ENCODE measurements at places on chromosomes 6 and 20. TPM values are rescaled to one million over a fixed set of nuclear protein-coding genes. Genes with fewer than 3 reads are reported as not detected.

GRCh38 chr6:78810146-78810545 lies 57.2 kb upstream of the IRAK1BP1 start:
- peak; percentile 46 for DNase-seq

- no peak for DNase-seq
These were observed 31.5 kb downstream of the ARHGAP18 start for GRCh38 chr6:129678463-129678862.

The BANF2 gene
- not detected for total RNA-seq

- DNase-seq: no peak
These were observed 76.5 kb downstream of the CDKAL1 start for GRCh38 chr6:20610636-20611370.

- no peak for DNase-seq
These were observed 64.3 kb downstream of the IRF4 start for GRCh38 chr6:455835-456234.

GRCh38 chr6:28747631-28748157 lies 176.1 kb downstream of the TRIM27 start:
- peak; percentile 80 for DNase-seq

The SLC22A1 gene
- total RNA-seq: 0.29 TPM

DNA sequence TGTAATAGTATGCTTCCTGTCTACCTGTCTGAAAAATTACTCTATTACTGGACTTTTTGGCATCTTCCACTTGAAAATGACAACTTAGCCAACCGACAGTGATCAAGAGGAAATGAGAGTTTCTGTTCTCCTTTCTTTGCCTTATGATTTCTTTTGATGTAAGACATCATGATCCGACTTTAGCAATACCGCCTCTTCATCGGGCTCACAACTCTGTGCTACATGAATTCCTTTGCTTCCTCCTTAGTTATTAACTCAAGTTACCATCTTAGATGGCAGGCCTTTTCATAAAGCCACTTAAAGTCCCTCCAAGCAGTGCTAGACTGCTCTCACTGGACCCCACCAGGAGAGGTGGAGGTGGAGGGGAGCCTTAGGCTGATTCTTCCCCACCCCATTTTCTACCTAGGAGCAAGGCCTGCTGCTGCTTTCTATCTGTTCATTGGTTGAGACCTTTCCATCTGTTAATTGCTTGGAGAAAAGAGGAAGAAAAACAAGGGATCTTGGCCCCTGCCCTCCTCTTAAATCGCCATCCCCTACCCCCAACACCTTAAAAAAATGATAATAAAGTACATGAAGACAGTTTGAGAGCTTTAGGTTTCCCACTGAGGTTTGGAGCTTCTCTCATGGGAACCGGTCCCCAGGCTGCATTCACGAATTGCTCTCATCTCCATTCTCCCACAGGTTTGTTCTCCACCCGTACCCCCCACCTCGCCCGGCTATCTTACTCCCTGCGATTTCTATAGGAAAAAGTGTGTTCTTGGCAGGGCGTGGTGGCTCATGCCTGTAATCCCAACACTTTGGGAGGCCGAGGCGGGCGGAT lies 21.6 kb upstream of the MCM3 start:
- DNase-seq: no peak

DNA sequence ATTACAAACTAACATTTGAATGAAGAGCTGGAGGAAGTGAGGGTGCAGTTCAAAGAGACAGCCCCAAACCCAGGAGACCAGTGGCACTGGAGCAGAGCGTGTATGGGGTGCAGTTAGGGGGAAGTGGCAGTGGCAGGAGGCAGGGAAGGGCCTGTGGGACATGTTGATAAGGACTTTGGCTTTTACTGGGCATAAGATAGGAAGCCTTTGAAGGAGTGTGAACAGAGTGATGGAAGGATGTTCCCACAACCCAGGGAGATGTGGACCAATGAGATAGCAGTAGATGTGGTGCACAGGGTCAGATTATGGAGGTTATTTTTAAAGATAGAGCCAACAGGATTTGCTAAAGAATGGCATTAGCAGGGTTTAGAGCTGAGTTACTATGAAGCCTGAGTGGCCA lies 56.4 kb downstream of the AIG1 start:
- no peak for DNase-seq

DNA sequence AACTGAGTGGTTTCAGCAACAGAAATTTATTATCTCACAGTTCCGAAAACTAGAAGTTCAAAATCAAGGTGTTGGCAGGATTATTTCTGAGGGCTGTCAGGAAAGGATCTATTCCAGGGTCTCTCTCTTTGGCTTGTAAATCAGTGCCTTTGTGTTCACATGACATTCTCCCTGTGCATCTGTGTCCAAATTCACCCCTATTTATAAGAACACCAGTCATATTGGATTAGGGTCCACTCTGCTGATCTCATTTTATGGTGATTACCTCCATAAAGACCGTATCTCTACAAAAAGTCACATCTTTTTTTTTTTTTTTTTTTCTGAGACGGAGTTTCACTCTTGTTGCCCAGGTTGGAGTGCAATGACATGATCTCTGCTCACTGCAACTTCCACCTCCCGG lies 68.6 kb upstream of the MARCKS start:
- DNase-seq: no peak

DNA sequence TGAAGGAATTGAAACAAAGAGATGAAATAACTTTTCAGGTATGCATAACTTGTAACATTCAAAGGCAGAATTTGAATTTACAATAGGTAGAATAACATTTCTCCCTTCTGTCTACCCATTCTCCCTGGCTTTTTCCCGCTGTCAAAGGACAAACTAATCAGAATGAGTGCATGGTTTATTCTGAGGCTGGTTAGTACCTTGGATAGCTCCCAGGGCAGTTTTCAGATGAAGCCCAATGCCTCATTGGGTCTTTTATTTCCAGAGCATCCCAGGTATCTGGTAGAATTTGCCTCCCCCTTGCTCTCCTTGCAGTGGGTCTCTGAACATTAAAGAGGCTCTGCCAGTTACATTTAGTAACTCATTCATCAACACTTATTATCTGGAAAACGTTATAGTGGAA lies 665.5 kb downstream of the BCKDHB start:
- DNase-seq: peak; percentile 26

- DNase-seq: no peak
These were observed 281.4 kb upstream of the SOX4 start for GRCh38 chr6:21312118-21312517.

- no peak for DNase-seq
These were observed 148.3 kb upstream of the AFDN start for GRCh38 chr6:167678102-167679101.

GRCh38 chr6:81003156-81003555 lies 749.3 kb downstream of the TENT5A start:
- DNase-seq: peak; percentile 19

The SEMG1 gene
- not detected for total RNA-seq

DNA sequence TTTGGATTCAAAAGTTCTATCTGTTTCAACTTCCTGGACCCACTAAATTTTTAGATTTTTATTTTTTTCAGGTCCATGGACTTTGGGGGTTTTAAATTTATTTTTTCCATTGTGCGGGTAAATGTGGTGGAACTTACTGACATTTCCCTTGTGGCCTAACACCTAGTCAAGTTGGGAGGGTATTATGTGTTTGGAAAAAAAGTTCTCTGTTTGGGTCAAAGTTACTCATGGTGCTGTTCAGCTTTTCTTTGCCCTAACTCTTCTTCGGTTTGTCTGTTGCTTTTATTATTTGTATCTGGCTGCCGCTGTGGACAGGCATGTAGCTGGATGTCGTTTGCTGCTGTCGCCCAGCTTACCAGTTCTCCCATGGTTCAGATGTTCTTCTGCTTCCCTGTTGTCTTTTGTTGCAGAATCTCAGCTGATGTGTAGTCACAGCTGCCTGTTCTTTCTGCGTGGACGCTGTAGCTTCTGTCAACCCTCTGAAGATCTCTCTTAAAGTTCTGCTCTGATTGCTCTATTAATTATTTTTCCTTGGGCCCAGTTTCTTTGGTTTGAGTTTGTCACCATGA lies 7.9 kb downstream of the IGF2R start:
- DNase-seq: no peak

- DNase-seq: no peak
These were observed 50.3 kb downstream of the ANKRD6 start for GRCh38 chr6:89483111-89483720.

The DAAM2 gene
- total RNA-seq: 8.3 TPM

DNA sequence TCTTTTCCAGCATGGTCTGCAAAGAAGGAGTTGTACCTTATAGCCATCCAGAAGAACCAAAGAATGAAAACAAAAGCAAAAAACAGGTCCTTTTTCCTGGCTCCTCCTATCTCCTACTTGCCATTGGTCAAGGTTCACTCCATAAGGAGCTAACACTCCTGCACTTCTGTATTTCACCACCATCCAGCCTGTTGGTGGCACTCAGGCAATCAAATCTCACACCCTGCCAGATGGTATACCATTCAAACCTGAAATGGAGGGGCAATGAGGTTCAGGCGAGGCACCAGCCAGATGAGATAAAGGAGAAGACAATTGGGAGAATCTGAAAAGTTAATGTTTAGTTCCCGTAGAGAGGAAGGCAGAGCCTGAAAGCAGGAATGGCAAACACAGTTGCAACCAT lies 203.8 kb downstream of the ALDH8A1 start:
- no peak for DNase-seq

GRCh38 chr6:390914-391558 lies 516 bp upstream of the IRF4 start:
- peak; percentile 28 for DNase-seq

The MYB gene
- total RNA-seq: 0.18 TPM

DNA sequence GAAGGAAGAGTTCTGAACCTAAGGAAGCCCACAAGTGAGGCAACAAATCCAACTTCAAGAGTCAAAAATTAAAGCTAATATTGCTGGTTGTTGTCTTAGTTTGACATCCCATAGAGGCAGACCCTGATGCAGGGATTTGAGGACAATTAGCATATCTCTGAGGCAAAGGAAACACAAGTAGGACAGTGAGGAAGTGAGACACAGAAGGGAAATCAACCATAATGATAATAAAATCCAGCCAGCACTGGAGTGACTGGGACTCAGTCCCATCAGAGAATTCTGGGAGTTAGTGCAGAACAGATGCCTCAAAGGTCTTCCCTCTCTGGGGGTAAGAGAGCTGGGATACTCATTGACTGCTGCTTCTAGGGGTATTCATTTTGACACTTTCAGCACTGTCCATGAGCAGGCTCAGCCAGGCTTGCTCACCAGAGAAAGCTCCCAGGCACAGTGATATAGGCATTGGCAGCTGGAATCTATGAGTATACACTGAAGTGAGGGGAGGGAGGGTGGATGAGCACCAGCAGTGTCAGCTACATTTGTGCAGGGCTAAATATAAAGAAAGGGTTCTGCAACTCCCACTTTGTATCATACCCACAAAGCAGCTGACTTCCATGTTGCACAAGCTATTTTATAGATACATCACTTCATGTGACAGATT lies 43.4 kb upstream of the SPTLC3 start:
- DNase-seq: no peak

The CCDC170 gene
- 0.14 TPM for total RNA-seq

DNA sequence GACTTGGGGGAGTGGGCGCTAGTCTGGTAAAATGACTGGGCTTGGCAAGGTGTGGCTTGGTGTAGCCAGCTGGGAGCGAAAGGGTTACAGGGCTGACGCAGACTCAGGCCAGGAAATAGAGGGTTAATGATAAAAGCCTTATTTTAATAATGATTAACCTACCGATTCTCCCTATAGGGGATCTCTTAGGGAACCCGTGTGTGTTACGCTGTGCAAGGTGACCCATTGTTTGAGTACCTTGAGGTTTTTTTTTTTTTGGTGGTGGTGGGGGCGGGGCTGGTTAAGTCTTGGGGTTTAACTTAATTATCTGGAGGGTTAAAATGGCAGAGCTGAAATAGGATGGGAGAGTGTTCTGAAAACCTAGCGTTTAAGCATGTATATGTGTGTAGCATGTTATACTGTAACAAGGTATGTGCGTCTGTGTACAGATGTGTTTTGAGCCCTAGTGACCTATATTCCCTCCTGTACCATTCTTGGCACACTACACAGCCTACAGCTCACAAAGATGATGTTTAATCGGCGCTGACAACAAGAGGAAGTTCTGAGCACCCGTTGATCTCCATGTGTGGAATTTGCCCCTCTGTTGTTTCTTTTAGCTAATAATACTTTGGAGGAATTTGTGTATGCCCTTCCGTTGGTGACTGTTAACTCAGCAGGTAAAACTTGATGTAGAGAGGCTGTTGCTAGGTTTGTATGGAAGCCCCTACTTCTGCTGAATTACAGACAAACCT lies 1.3 kb downstream of the CARMIL1 start:
- DNase-seq: no peak

DNA sequence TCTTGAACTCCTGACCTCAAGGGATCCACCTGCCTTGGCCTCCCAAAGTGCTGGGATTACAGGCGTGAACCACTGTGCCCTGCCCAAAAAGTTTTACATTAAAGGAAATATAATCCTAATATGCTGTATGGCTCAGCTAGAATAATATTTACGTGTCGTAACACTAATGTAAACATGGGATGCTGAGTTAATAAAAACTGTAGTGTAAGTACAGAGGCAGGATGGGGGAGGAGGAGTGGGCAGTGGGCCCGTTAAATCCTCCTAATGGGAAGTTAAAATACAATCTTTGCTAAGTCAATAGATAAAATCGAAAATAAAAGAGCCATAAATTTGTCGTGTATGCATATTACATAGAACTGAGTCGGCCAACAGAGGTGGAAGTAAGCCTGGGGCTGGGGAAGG lies 12.1 kb upstream of the IP6K3 start:
- DNase-seq: no peak

- DNase-seq: no peak
These were observed 80.4 kb downstream of the JPH2 start for GRCh38 chr20:44106615-44107014.

DNA sequence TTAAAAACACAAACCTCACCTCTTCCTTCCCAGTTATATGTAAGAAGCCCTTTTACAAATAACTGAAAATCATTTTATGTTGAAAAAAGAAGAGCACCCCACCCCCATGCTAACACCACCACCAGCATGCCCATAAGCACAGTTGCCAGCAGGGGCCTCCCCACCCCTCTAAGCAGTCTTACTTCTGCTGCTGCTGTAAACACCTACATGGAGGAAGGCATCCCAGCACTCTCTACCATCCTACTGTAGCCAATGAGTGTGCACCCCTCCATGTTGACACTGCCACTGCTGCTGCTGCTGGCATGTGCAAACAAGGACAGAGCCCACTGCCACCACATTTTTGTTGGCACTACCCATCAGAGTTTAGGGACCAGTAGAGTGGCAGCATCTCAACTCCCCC lies 49.6 kb upstream of the PHIP start:
- DNase-seq: no peak

DNA sequence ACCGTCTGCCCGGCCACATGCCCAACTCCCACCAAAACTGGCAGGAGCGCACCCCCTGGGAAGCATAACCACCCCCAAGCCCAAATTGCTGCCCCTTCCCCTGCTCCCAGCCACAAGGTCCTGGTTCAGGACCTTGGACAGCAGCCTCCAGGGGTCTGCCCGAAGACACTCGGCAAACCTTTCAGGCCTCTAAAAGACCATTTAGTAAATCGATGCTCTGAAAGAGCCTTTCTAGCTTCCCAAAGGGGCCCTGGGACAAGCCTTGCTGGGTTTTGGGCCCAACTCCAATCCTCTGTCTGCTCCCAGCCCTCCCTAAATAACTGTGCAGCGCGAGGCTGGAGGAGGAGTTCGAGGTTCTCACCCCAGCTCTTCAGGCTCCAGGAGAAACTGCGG lies 30.5 kb downstream of the GRM4 start:
- no peak for DNase-seq
